ENCODE measurements at places on chromosomes 5 and 9.

DNA sequence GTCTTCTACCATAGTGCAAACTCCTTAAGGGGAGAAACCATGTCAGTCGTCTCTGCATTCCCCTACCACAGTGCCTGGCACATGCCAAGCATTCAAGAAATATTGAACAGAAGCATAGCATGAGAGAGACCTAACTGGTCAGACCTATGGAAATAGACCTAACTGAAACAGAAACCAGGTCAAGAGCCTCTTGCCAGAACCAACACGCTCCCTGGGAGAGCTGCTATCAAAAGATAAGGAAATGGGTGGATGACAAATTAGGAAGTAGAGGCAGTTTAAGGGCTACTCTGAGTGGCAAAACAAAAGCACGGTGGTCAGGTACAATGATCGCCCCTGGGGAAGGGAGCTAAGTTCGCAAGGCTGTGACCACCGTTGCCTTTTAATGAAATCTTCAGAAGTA lies 66.0 kb upstream of the SMIM15 start:
- DNase-seq, result no peak

DNA sequence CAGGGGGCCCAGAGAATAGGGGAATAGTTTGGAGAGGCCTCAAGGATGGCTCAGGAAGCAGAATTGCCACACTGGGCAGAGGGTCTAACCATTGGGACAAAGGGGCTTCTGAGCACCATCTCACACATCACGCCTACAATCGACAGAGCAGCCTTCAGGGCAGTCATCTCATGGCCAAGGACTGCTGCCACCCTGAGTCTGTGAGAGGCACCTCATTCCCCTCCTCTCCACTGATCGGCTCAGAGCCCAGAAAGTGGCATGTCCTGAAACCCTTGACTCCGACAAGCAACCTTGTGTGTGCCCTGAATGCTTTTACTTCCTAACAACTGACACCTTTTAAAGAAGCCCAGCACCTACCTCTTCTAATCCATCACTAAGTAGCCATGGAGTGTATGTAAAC lies 128.9 kb upstream of the PTPN3 start:
- DNase-seq, result no peak

DNA sequence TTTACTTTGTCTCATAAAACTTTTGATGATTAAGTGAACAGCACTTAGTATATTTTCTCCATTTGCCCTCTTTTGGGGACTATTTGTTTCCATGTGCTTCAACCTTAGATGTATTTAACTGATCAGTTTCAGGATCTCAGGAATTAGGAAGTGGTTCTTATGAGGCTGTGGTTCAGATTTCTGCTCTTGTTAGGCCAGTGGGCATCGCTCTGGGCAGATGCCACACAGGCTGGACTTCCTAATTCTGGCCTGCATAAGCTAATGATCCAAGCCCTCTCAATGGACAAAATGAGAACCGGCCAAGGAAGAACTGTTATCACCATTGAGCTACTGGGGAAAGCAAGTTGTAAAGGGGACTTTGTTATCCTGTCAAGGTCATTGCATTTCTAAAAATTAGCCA lies 6.9 kb downstream of the ARHGAP26 start:
- DNase-seq, result no peak

GRCh38 chr9:33151007-33151557 lies 16.1 kb downstream of the B4GALT1 start:
- no peak for DNase-seq

DNA sequence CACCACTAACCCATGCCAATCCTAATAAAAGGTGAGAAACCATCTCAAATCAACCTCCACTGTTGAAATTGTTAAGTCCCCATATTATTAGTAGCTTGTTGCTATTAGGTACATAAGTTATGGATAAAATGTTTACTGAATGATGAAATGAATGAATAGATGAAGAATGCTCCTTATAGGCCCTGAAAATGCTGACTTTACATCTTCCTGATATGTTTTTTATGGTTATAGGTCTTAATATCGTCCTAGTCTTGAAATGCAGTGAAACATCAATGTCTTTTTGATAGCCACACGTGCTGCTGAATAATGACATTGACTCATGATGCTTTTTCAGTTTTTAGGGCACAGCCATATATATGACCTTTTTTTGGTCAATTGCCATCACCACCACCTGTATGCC lies 277.7 kb downstream of the SAXO1 start:
- no peak for DNase-seq

DNA sequence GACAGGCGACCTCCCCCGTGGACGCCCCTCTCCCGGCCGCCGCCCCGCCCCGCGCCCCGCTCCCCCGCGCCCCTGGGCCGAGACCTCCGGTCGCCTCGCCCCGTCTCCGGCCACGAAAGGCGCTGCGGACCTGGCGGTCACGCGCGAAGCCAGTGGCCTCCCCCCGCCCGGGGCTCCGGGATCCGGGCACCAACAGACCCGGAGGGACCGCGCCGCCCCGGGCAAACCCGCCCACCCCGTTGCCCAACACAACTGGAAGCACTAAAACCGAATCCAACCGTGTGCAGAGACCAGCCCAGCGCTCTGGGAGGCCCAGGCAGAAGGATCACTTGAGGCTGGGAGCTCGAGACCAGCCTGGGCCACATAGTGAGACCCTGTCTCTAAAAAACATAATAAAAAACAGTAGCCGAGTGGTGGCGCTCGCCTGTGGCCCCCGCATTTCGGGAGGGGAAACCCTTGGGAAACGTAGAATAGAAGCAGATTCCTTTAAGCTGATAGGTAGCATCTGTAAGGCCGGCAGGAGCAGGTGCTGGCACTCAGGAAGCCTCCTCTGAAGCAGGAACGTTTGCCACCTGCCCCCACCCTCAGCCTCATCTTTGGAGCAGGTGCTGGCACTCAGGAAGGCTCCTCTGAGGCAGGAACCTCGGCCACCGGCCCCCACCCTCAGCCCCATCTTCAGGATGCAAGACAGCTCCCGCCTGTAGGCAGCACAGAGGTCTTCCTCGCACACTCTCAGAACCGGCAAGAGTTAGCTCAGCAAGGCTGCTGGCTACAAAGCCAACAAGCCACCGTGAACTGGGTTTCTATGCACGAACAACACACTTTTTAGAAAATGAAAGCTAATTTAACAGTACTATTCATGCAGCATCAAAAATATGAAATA lies 4.6 kb upstream of the SLC9A3 start:
- no peak for DNase-seq

GRCh38 chr5:32512926-32513325 lies 68.4 kb upstream of the ZFR start:
- DNase-seq, result no peak

DNA sequence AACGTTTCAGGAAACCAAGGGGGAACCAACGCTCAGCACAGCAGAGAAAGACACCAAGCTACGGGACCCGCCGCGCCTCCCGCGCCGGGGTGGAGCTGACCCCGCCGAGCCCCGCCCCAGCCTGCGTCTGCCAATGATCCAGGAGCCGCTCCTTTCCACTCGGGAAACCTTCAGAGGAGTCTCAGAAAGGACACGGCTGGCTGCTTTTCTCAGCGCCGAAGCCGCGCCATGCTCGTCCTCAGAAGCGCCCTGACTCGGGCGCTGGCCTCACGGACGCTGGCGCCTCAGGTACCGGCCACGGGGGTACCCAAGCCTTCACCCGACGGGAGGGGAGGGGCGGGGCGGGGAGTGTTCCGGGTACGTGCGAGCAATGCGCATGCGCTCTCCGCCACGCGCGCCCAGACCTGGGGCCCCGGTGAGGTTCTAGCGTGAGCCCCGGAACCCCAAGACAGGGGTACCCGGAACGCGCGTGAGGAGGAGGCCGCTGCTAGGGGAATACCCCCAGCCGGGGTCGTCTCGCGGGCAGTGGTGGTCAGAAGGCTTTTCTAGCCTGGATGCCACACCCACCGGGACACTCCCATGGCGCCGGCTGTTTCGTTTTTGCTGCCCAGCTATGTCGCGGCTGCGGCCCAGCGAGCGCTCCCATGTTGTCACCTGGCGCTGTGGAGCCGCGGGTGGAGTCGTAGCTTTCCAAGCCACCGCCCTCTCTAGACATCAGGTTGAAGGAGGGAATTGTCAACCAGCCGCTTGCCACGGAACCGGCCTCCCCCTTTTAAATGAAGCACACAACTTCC lies at the start of gene NIPSNAP3A:
NIPSNAP3A (plus strand) TSS at position 119 of the 794 bp plus-strand sequence; CDS start at position 229, 110 bp downstream.
- DNase-seq, result peak; percentile 94

DNA sequence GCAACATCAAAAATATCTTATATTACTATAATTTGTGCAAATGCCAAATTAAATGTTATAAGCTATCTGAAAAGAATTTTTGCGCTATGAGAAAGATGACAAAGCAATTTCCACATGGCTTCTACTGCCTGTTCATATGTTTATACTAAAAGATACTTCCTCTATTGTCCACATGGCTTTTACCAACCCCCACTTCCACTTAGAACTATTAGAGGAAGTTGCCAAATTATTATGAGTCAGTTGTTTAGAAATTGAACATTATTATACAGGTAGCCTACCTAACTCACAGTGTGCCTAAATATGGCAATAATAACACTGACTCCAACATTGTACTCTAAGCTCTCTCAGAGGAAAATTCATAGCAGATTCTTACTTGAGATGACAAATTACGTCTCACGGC lies 37.6 kb upstream of the SLC27A6 start:
- no peak for DNase-seq

All from right hindlimb (tissue), 1 donor.